ENCODE measurements at places on chromosomes 4 and X. TPM values are rescaled to one million over a fixed set of nuclear protein-coding genes. Genes with fewer than 3 reads are reported as not detected.

PRR32 gene
- not detected for total RNA-seq

SPIN2A gene
- total RNA-seq = 0.50 TPM

POU4F2 gene
- total RNA-seq = not detected

CXCL8 gene
- total RNA-seq = 3.8 TPM

SPANXD gene
- total RNA-seq = not detected

ARHGEF9 gene
- 27.0 TPM for total RNA-seq

TEX13D gene
- total RNA-seq = not detected

SSX1 gene
- 0.54 TPM for total RNA-seq

BEX4 gene
- 123 TPM for total RNA-seq

FAM241A gene
- 9.9 TPM for total RNA-seq

HDX gene
- total RNA-seq = 12.9 TPM

VAMP7 gene
- 39.8 TPM for total RNA-seq

ZNF630 gene
- total RNA-seq = 5.9 TPM

AASDH gene
- total RNA-seq = 22.2 TPM

PSAPL1 gene
- total RNA-seq = not detected

RAB39B gene
- total RNA-seq = 3.5 TPM

GAK gene
- total RNA-seq = 143 TPM

DTHD1 gene
- 0.49 TPM for total RNA-seq

TMEM35A gene
- total RNA-seq = 2.1 TPM

STARD8 gene
- total RNA-seq = 21.1 TPM

AFF2 gene
- total RNA-seq = 3.8 TPM

RTL3 gene
- total RNA-seq = not detected

FAM149A gene
- total RNA-seq = 9.3 TPM

NEXMIF gene
- 2.5 TPM for total RNA-seq

CHRDL1 gene
- total RNA-seq = 23.6 TPM

BEND4 gene
- total RNA-seq = not detected

ARHGAP6 gene
- total RNA-seq = 49.2 TPM

ARMCX6 gene
- total RNA-seq = 21.3 TPM

FLNA gene
- total RNA-seq = 335 TPM

Measured in thyroid gland (tissue), 4 donors.